ENCODE measurements at places on chromosomes 3 and 15.

- DNase-seq = no peak
Measured at GRCh38 chr3:30904996-30905395, 10.5 kb upstream of the GADL1 start.

GRCh38 chr3:101903451-101903871 lies 54.1 kb downstream of the NFKBIZ start:
- DNase-seq = no peak

- no peak for DNase-seq
Measured at GRCh38 chr3:197540961-197541377, 14.8 kb downstream of the BDH1 start.

GRCh38 chr15:70109531-70109930 lies 11.8 kb upstream of the TLE3 start:
- no peak for DNase-seq

- peak; percentile 5 for DNase-seq
Measured at GRCh38 chr3:178170698-178171535, 365.3 kb upstream of the KCNMB2 start.

GRCh38 chr3:71566776-71567175 lies 16.8 kb downstream of the FOXP1 start:
- DNase-seq = no peak

GRCh38 chr3:107740992-107741896 lies 218.5 kb downstream of the BBX start:
- no peak for DNase-seq

DNA sequence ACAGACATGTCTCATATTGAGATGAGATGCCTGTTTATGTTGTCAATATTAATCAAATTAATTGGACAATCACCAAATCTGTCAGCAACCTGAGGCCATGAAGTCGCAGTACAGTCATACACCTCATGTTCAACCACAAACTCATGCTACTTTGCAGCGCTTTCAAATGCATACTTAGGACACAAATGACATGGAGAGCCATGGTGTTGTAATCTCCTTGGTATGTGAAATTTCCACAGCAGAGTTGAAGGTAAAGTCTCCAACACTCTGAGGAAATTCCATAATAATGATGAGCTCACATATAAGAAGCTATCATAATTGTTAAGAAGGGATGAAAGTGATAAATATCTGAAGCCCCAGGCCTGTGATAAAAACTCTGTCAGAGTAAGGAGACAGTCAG lies 873.9 kb downstream of the MCTP2 start:
- DNase-seq = no peak

- DNase-seq = no peak
Measured at GRCh38 chr15:56869573-56869972, 48.9 kb upstream of the TCF12 start.

DNA sequence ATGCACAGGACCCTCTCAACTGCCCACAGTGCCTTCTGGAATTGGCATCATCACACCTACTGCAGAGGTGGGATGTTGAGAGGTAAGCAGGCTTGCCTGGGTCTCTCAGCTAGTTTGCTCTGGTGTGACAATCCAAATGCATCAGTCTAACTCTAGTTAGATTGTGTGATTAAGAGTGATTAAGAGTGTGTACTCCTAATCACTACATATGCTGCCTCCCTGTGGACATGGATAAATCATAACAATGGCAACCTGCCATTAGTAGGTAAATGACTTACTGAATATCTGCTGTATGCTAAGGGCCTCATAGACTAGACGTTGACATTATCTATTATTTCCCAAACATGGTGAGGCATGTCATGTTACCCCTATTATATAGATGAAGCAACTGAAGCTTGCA lies 342.1 kb downstream of the OCA2 start:
- no peak for DNase-seq

DNA sequence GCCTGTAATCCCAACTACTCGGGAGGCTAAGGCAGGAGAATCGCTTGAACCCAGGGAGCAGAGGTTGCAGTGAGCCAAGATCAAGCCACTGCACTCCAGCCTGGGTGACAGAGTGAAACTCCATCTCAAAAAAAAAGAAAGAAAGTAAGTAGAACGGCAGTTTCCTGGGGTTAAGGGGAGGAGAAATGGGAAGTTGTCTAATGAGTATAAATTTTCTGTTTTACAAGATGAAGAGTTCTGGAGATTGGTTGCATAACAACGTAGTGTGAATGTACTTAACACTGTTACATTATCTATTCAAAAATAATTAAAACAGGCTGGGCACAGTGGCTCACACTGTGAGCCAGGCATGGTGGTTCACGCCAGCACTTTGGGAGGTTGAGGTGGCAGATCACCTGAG lies 45.4 kb downstream of the GRK7 start:
- no peak for DNase-seq

DNA sequence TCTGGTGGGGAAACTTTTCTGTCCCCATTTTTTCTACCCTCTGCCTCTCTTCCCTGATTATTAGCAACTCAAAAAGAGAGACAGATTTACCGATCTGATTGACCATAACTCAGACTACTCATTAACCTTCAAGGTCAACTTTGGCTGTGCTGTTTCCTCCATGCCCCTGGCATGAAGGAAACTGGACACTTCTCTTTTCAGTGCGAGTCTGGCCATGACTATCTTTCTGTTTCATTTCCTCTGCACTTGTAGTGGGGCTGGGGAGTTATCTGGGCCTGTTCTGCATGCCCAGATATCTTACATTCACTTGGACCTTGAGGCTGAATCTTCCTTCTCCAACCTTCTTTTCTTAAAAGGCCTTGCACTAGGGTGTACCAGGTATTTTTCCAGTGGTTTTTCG lies 76.9 kb upstream of the SLCO2A1 start:
- DNase-seq = no peak

DNA sequence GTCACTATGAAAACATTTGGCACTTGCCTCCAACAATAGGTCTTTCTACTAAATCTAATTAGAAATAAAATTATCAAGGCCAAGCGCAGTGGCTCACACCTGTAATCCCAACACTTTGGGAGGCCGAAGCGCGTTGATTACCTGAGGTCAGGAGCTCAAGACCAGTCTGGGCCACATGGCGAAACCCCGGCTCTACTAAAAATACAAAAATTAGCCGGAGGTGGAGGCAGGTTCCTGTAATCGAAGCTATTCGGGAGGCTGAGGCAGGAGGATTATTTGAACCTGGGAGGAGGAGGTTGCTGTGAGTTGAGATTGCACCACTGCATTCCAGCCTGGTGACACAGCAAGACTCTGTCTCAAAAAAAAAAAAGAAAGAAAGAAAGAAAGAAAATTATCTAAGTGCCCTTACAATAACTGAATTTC lies 1.6 kb upstream of the PLD1 start:
- no peak for DNase-seq

DNA sequence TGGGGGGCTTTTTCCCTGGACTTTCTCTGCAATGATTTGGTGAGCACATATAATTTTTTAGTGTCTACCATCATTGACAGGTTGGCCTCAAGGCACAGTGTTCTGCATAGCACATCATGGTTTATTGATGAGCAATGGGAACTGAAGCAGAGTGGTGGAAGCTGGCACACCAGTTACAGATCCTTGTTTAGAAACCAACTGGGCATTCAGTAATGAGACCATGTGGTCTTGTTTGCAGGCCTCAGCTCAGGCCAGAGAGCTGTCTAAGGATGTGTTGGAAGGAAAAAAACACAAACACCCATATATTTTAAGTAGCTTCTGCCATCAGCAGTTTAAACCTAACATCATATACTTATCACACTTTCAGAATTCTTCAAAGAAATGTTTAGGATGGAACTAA lies 610.6 kb downstream of the ROBO1 start:
- no peak for DNase-seq

GRCh38 chr3:122464659-122465058 lies 48.8 kb upstream of the WDR5B start:
- no peak for DNase-seq

- no peak for DNase-seq
Measured at GRCh38 chr15:86653344-86654197, 573.9 kb downstream of the AGBL1 start.

GRCh38 chr3:22091329-22091728 lies 340.3 kb upstream of the ZNF385D start:
- no peak for DNase-seq

GRCh38 chr3:40925231-40925630 lies 274.1 kb upstream of the CTNNB1 start:
- no peak for DNase-seq

GRCh38 chr3:36796881-36797280 lies 32.5 kb upstream of the DCLK3 start:
- DNase-seq = no peak
